ENCODE measurements at places on chromosomes 16 and 17.

GRCh38 chr17:31877911-31878702 is 19.1 kb upstream of the COPRS start:
- DNase-seq, result no peak

DNA sequence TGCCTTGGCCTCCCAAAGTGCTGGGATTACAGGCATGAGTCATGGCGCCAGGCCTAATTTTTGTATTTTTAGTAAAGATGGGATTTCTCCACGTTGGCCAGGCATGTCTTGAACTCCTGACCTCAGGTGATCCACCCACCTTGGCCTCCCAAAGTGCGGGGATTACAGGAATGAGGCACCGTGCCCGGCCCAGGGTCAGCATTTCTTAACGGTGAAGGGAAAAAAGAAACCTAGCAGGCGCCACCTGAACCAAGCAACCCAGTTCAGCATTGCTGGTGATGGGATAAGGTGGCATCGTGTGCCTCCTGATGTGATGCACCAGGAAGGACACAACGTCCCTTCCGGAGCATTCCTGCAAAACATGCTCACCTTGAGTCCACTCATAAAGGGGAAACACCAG is 2.2 kb upstream of the CLCN7 start:
- no peak for DNase-seq

GRCh38 chr16:26087091-26087490 is 395.3 kb downstream of the HS3ST4 start:
- no peak for DNase-seq

DNA sequence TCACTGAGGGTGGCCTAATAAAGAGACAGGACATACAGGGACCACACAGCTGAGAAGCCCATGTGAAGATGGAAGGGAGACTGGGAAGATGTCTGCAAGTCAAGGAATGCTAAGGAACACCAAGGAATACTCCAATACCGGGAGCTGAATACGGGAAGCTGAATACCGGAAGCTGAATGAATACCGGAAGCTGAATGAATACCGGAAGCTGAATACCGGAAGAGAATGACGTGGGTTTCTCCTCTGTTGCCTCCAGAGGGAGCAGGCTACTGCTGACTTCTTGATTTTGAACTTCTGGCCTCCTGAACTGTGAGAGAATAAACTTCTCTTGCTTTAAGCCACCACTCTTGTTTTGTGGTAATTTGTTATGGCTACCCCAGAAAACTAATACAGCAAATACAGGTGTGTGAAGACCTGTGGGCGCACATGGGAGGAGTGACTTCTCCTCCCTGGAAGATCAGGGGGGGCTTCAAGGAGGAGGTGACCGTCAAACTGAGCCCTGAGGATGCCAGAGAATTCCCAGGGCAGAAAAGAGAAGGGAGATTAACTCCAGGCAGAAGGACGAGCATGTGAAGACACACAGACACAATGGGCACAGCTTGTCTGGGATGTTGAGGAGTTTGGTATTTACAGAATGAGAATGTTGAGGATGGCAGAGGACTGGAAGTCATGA is 259.9 kb downstream of the IRF8 start:
- peak; percentile 7 for DNase-seq

DNA sequence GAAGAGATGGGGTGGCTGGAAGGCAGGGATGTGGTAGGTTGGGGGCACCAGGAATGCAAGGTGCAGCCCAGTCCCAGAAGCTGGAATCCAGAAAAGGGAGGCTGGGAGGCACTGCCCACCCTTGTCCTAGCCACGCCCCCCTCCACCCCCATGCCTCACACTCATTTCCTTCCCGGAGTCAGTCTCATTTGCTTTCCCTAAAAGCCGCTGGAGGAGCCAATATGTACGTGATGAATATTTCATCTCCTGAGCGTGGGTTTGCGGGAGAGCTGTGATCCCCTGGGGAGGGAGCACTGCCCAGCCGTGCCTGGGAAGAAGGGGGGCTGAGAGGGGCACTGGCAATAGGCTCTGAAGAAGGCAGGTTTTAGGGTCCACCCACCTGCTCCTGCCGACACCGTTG is 124.5 kb upstream of the LHX1 start:
- no peak for DNase-seq

GRCh38 chr17:64157669-64158180 is 27.8 kb upstream of the ERN1 start:
- no peak for DNase-seq

Data from HT-29 (cell line).